ENCODE measurements at places on chromosomes 7 and 10. TPM values are rescaled to one million over a fixed set of nuclear protein-coding genes. Genes with fewer than 3 reads are reported as not detected.

DNA sequence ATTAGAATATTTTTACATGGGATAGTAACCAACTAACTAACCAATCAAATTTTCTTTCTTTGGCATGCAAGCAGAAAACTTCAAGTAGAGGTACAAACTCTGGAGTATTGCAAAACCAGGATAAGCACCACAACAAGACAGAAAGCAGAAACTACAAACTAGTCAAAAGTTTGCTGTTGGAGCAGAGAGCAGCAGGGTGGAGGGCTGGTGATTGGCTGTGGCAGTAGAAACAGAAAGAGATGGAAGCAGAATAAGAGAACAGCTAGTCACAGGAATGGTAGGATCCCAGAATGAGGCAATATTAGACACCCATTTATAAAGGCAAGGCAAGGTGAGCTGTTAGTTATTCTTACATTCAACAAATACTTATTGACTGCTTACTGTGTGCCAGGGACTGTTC lies 6.8 kb upstream of the MACC1 start:
- DNase-seq = no peak

DNA sequence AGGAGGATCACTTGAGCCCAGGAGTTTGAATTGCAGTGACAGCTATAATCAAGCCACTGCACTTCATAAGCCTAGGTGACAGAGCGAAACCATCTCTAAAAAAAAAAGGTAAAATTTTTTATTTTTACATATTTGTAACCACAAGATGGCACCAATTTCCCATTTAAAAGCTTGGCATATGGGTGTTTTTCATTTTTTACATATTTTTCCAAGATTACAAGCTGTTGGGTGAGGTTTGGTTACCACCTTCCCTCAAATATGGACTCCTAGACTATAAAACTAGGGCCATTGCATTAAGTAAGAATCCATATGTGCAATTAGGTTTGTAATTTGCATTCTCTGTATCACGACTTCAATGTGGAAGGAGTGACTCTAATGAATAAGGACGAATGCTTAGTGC lies 129.3 kb upstream of the ACBD5 start:
- DNase-seq = no peak

GRCh38 chr7:88116235-88116795 lies 103.5 kb downstream of the SRI start:
- DNase-seq = no peak

- DNase-seq = peak; percentile 83
Observed at GRCh38 chr7:92778972-92779371, 57.4 kb downstream of the CDK6 start.

DNA sequence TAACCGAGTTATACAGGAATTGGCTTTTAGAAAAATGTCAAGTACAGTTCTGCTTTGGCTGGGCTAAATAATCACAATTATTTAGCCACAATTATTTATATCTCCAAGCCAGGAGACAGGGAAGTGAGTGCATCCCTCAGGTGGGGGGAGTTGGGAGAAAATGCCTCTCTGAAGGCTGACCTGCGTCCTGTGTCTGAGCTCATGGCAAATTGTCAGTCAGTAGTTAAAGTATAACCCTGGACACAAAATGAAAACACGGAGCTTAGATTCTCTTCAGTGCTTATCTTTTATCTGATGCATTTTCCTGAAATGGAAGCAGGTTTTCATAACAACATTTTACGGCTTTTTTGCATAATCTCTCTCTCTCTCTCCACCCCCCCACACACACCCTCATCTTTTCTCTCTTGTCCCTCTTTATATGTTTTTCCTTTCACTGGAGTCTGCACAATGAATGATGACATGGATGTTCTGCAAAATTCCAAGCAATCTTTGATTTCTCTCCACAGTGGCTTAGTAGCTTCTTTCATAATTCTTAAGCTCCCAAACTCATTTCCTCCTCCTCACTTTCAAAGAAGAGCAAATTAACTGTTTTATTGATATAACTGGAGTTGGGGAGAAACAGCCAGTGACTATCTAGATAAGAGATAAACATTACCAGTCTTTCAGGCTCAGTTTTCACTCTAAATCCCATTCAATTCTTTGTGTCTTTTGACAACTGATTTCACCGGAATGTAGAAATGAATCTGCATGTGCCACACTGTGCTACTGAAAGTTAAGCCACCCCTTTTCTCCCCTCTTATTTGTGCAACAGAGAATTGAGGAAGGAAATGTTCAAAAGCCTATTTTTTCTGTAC lies 521.4 kb upstream of the GHITM start:
- no peak for DNase-seq

GRCh38 chr7:41053820-41054219 lies 649.1 kb downstream of the INHBA start:
- peak; percentile 50 for DNase-seq

GRCh38 chr7:2808891-2809665 lies 35.0 kb downstream of the GNA12 start:
- DNase-seq = no peak

- peak; percentile 11 for DNase-seq
Observed at GRCh38 chr10:29239569-29240472, 49.0 kb upstream of the LYZL1 start.

- DNase-seq = no peak
Observed at GRCh38 chr7:157657741-157658740, 321.2 kb downstream of the DNAJB6 start.

The AOAH gene
- not detected for total RNA-seq

DNA sequence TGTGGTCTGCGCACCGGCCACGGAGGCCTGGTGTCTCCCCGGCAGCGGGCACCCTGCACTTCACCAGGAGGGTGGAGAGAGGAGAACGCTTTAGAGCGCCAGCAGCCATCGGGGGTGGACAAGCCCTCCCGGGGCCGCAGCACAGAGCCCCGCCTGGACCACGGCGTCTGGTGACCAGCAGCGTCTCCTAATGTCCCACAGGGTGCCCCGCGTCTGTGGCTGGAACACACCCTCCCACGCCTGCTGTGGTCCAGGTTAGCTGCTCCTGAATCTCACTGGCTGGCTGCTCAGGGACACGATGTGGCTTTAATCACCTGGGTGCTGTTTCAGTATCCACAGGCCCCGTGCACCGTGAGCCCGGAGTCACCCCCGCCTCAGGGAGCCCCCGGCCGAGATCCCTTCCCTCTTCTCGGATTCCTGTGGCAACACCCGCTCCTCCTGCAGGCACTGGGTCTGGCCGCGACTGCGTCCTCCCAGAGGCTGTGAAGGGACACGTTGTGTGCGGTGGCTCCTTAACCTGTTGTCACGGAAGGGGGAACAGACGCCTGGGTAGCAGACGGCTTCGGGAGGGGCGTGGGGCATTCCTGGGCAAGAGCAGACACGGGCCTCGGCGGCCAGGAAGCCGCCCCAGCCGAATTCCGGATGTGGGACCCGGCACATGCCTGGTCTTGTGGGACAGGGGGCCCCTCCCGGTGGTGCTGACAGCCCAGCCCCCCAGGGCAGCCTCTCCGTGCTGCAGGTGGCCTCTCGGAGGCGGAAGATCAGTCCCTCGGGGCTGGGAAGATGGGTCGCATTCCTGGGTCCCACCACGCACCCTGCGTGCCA lies 78.9 kb downstream of the FOXL3 start:
- DNase-seq = no peak

GRCh38 chr10:131875501-131875900 lies 25.3 kb upstream of the PPP2R2D start:
- no peak for DNase-seq

Measured in LHCN-M2 (cell line).